ENCODE measurements at places on chromosomes 1 and 21.

- peak; percentile 42 for DNase-seq
These were observed 174.8 kb upstream of the SYT6 start for GRCh38 chr1:114328361-114328904.

- DNase-seq = no peak
These were observed 526.4 kb upstream of the USP24 start for GRCh38 chr1:55741516-55741915.

GRCh38 chr1:193275773-193276172 is 89.4 kb upstream of the B3GALT2 start:
- DNase-seq = no peak

DNA sequence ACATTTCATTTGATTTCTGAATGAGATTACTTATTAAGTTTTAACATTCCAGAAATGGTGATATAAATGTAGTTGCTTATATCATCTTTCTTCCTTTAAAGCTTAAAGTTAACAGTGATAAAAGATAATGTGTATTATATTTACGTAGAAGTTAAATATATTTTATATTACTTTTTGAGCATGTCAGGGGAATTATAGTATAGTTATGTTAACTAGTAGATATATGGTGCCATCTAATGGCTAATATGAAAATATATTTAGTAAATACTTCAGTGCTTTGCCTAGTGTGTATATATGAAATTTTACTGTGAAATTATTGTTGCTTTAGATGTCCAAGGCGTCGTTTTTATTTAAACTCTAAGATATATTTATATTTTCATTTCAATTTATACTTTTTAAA is 51.5 kb downstream of the SYT14 start:
- no peak for DNase-seq

- DNase-seq = peak; percentile 87
These were observed at the start of gene TMEM69 for GRCh38 chr1:45687754-45688740. Gene TMEM69 (plus strand): TSS chr1:45688181. CDS start chr1:45691069, 2,888 bp downstream.

DNA sequence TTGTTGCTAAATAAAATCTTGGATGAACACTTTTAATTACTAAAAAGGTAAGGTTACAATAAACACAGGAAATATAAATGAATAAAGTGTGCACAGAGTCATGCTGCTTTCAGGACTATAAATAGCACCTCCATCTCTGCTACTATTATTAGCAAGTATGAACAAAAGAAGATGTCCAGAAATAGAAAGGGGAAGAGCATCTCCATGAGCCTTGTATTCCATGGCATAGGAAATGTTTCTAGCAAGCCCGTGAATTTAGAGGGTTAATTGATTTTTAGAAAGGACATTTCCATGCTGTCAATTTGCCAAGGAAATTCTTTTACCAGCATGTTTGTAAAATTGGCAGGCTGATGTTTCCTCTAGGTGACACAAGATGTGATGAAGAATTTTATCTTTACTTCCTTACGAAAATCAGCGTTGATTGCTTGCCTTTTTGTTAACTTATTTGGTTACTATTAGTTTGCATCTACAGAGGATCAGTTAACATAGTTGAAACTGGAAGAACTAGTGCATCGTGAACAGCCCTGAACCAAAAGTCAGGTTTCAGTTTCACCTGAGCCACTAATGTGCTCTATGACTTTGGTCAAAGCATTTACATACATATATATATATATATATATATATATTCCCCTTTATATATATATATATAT is 45.3 kb downstream of the NR5A2 start:
- DNase-seq = no peak

DNA sequence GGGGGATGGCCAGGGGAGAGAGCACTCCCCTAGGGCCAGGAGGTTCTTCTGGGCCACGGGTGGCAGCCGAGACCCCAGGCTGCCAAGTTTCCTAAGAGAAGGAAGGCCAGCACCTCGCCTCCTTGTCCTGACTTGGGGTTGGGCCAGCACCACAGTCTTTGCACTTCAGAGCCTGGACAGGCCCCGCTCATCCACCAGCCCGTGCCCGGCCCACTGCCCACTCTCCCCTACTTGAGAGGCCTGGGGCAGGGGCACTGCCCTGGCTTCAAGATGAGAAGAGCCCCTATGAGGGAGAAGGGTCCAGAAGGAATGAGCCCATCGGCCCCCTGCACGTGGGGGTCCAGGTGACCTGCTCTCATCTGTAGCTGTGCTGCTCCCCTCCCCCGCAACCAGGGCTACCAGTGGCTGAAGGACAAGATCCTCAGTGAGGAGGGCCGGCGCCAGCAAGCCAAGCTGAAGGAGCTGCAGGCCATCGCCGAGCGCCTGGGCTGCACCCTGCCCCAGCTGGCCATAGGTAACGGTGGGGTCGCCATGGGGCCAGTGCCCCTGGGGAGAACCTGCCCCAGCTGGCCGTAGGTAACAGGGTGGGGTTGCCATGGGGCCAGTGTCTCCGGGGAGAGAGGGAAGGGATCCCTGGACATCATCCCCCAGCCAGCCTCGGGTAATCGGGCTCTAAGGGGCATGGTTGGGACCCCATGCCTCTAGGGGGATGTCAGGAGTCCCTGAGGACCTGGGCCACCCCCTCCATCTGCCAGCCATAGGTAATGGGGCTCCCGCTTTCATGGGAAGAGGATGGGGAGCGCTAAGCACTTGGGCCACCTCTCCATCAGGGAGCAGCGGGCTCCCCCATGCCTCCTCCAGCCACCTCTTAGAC is 50.8 kb downstream of the KCNAB2 start:
- no peak for DNase-seq

DNA sequence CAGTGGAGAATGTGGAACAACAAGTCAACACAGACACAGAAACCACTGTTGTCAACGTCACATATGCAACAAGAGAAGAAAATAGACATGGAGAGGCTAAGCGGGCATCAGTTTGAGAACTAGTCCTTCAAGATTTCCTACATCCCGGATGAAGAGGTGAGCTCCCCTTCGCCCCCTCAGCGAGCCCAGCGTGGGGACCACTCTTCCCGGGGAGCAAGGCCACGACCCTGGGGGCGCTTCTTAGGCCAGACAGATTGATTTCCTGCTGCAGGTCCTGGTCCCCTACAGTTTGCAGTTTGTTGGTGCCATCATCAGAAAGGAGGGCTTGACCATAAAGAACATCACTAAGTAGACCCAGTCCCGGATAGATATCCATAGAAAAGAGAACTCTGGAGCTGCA is 113.0 kb downstream of the NBPF12 start:
- no peak for DNase-seq

- DNase-seq = no peak
These were observed 78.4 kb downstream of the HS2ST1 start for GRCh38 chr1:86992861-86993260.

DNA sequence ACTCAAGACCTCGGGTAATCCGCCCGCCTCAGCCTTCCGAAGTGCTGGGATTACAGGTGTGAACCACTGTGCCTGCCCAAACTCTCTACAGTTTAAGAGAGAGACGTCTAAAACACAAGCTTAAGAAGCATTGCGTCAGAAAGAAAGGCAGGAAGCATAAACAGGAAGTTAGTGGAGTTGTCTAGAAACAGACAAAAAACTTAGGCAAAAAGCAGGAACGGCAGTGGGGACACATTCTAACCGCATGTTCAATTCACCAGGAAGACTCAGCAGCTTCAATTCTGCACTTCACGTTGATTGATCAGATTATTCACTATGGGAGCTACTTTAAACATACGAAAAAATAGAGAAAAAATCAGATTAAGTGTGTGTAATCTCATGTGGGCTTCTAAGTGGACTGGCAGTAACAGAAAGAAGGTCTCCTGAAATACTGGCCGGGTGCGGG is 7.4 kb downstream of the CFAP74 start:
- no peak for DNase-seq

DNA sequence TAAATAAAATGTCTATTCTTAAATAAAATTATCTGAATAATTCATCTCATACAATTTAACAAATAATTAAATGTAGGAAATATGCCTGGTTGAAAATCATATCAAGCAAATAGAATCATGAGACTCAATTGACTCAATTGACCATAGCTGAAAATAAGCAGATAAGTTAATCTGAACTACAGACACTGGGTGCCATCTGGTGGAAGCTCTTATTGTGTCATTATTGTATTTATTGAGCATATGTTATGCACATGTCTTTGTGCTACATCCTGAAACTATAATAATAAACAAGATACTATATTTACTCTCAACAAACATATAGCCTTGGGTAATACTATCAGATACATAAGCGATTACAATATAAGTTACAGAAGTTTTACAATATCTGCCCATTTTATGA is 41.0 kb downstream of the BRINP3 start:
- DNase-seq = peak; percentile 19
